ENCODE measurements at places on chromosomes 2 and 18.

DNA sequence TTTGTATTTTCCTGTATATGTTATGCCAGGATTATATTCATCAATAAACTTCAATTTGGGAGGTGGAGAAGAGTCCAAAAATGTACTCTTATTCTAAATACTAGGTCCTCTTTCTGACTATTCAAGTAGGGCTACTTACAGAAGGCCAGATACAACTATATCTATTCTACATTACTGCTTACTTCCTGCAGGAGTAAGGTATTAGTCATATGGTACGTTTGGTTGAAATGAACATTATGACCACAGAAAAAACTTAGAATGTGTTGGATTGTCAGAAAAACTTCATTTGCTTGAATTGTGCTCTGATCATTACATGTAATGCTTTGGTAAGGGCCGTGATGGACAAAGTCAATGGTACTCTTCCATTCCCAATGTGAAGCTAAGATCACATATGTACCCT lies 35.0 kb downstream of the STAT4 start:
- DNase-seq, result no peak

DNA sequence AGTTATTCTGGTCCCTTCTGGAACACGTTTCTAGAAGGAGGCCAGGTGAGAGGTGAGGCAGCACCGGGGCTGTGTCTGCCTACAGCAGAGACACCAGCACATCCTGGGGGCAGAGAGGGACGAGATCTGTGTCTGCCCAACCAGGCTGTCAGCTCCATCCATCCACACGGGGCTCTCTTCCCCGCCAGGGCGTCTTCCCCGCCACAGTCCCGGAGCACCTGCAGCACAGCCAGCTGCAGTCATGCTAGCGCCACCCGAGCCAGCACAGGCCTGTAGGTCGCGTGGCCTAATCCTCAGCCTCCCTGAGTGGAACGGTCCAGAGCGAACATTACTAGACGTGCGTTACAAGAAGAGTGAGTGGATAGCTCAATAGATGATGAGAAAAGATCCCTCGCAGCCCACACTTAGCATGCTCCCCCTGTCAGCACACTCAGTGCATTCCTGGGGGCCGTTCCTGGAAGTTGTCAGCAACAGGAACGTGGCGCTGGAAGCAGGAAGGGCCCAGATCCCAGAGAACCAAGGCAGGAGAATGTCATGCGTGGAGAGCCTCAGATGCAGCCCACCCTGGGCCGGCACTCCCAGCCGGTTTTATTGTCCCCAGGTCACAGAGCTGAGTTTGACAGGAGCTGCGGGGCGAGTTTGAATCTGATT lies 179.0 kb downstream of the TWIST2 start:
- DNase-seq, result no peak

- DNase-seq, result no peak
Measured at GRCh38 chr2:158889135-158889853, 79.1 kb upstream of the TANC1 start.

DNA sequence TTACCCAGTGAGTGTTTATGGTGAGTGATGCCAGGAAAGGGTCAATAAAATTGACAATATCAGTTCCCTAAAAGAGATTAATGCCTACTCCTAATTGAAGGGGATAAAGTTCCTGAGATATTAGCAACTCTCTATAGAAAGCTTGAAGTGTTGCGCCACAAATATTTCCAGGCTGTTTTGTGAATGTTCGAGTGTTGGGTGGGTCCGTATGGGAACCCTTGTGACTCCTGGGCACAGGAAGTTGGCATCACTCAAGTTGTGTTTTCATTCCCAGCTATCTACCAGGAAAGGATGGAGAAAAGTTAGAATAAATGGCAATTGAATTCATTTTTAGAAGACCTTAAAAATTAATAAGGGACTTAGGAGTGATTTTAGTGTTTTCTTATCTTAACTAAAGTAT lies 472.7 kb downstream of the THSD7B start:
- DNase-seq, result no peak

- peak; percentile 66 for DNase-seq
Measured at GRCh38 chr18:49858309-49859020, 45.1 kb upstream of the ACAA2 start.

DNA sequence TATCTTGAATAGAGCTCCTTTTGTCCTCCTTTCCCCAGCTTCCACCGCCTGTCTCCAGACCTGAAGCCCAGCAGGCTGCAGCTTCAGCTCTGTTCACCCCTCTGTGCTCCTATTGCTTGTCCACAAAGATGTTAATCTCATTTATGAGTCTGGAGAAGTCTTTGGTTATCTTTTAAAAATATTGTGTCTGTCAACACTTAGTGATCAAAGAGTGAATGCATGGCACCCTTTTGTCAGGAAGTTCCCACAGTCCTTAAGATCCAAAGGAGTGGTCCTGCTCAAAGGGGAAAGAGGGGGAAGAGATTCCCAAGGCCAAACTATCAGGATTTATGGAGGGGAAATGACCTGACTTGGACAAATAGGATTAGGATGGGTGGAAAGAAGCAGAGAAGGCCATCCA lies 118.9 kb downstream of the ACAA2 start:
- no peak for DNase-seq

DNA sequence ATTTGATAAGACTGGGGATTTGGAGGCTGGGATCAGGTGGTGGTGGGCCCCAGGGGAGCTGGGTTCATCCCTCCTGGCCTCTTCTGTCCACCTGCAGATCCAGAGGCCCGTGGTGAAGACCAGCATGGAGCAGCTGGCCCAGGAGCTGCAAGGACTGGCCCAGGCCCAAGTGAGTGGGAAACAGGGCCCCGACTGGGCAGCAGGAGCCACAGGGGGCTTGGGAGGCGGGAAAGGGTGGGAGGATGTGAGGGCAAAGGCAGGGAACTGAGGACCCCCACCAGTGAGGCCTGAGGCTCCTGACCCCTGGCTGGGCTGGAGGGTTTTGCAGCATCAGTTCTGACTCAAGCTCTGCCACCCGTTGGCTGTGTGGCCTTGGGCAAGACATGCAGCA lies 11.3 kb downstream of the PROM2 start:
- no peak for DNase-seq

- no peak for DNase-seq
Measured at GRCh38 chr2:233455006-233455405, 100.7 kb downstream of the DGKD start.

DNA sequence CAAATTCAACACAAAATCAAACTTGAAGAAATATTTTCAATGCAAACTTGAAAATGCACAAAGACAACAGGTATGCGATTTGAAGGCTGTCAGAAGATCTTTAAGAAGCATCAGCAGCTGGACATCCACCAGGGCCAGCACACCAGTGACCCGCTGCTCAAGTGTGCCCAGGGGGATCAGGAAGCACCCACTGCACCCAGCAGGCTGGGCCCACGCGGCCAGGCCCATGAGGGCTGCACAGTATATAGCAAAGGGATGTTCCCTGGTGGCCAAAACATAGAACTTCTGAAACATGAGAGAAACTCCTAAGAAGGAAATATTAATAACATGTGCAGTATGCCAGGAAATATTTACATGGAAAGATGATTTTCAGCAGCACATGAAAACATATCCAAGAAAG lies 25.0 kb downstream of the WDFY1 start:
- no peak for DNase-seq

DNA sequence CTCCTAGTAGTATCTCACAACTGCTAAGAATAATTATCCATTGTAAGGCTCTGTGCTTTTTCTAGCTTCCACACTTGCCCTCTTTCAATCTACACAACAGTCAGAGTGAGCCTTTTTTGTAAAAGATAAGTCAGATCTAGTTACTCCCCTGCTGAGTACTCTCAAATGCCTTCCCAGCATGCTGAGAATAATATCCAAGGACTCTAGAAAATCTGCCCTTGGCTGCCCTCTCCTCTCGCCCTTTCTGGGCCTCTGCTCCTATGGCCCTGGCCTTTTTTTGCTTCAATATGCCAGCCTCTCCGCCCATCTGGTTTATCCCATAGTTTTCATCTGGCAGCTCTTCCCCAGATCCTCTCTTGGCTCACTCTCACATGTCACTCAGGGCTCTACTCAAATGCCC lies 455.9 kb upstream of the UBE2E3 start:
- DNase-seq, result no peak

- no peak for DNase-seq
Measured at GRCh38 chr18:28030458-28030857, 146.5 kb downstream of the CDH2 start.

DNA sequence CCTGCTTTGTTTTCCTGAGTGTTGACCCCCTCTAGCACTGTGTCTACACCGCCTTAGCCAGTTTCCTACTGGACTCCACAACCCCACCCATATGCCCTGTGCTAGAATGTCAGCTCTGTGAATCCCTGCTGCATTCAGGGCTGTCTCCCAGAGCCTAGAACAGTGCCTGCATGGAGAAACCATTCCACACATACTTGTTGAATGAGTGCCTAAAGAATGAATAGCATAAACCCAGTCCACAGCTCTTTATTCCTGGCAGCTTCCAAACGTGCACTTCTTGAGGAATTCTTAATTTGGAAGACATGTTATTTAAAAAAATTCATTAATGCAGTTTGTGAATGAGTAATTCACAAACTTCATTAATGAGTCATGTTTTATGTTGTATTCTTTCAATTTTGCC lies 6.5 kb upstream of the NAPG start:
- DNase-seq, result no peak

DNA sequence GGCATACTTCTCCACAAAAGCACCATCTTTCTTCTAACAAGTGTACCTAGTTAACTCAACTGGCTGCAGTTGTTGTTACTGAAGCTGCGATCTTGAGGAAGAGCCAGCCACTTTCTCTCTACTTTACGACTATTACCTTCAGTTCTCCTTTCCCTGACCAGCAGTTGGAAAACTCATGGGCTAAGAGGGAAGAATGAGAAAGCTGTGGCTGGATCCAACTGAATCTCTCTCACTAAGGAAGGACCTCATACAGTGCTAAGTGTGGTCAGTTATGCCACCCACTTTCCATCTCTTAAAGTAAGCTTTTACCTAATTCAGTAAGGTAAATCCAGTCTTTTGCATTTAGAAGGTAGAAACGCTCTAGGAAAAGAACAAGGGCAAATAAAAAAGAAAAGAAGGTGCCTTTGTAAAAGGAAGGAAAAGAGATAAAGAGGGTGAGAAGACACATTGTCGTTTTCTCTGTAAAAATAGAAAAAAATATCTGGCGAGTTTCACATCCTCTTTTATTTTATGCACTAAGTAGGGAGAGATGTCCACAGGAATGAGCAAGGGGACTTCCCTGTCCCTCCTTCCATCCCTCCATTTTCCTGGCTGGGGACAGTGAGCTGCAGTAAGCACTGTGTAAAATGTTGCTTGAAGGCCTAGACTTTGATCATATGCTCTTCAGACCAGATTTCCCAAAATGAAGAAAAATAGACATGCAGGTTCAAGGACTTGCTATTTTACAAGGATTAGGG lies 73.4 kb downstream of the PLEKHM3 start:
- no peak for DNase-seq

- DNase-seq, result peak; percentile 75
Measured at GRCh38 chr2:27074738-27075565, 3.5 kb upstream of the EMILIN1 start.

GRCh38 chr2:54667726-54668650 lies 55.5 kb upstream of the EML6 start:
- no peak for DNase-seq

- DNase-seq, result no peak
Measured at GRCh38 chr18:43662657-43663056, 385.4 kb upstream of the SYT4 start.

DNA sequence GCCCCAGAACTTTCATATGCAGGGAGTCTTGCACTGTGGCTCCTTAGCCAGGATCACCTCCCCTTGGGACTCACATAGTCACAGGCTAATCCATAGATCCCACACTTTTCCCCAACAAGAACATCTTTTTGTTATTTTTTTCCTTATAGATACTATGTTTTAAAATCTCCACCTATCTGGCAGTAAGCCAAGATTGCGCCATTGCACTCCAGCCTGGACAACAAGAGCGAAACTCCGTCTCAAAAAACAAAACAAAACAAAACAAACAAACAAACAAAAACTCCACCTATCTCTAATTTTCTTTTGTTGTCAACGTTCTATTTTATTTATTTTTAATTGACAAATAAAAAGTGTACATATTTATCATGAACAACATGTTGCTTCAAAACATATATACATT lies 141.7 kb downstream of the PDE11A start:
- no peak for DNase-seq

DNA sequence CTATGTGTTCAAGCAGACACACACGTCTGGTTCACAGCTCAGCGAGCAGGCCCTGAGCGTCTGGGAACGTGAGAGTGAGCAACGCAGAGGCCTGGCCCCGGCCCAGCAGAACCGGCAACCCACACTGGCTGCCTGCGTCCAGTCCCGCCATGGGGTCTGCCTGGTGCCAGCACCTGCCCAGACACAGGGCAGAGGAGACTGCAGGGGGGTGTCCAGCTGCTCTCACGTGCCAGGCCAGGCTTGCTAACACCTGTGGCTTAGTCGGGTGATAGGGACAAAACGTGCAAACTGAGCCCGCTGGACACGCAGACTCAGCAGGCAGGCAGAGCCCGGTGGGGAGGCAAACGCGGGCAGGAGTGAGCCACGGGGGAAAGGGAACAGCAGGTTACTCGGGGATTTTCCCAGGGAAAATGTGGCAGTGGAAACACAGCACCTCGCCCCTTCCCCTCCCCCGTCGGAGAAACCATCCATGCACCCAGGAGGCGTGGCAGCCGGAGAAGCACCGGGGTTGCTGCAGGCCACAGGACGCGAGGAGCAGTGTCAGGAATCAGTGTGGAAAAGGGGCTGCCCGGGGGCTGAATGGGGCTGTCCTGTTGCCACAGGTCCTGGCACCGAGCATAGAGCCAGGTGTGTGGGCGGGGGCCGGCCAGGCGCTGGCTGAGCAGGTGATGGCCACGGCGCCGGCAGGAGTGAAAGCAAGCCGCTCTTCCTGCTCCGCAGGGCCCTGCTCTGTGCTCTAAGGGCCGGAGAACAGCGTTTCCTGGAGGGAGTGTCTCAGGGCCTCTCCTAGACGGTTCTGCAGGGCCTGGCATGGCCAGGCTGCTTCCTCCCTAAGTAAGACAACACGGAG lies 154.7 kb downstream of the HDAC4 start:
- DNase-seq, result no peak

GRCh38 chr18:7940971-7941370 lies 373.9 kb downstream of the PTPRM start:
- no peak for DNase-seq

- DNase-seq, result peak; percentile 81
Measured at GRCh38 chr2:10278029-10278762, 24.5 kb upstream of the HPCAL1 start.

DNA sequence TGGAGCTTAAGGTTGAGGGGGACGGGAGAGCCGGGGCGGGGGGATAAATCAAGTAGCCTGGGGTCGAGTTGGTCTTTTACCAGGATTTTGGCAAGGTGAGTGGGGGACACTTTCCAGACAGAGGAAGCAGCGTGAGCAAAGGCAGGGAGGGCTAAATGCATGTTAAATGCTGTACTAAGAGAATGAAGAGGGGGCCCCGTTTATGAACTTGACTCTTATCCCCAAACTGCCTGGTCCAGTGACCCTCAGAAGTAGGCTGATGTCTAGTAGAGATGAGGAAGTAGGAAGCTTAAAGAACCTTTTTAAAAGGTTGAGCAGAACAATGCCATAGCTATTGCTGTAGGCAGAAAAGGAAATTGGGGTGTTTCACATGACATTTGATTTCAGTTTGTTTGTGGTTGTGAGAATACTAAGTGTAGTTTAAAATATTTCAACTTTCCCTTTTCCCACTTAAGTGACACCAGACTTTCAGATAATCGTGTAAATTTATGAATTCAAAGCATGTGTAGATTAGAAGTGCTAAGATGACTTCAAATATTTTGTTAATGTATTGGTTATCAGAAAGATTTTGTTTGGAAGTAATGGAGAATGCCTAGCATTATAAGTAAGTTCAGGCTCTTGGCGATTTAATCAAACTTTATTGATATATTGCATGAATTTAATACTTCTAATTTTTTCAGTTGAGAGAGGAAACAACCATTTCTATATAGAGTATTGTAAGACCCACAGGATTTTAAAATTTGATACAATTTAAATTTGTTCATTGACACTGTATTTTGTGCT lies 1.8 kb downstream of the REL start:
- DNase-seq, result no peak

All from femur (tissue), 1 donor.